Muscle of arm (tissue), 14 donors: ENCODE measurements at places on chromosomes 2 and 18.

DNA sequence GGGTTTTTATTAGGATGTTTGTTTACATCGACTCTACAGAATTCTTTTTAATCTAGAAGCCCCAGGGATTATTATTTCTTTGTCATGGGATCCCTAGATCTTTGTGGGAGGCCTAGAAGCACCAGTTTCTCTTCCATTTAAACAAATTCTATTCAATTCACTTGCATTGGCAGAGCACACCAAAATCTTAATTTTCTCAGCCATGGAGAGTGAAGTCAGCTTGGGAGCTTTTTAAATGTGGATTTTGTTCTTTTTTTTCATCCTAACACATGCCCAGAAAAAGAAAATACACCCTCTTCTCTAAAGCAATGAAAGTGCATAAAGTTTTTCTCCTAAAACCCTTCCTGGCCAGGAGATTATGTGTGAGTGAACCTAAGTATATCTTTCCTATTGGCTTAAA is 38.5 kb downstream of the CDCA7 start:
- DNase-seq, result no peak

- no peak for DNase-seq
Observed at GRCh38 chr2:217684431-217685254, 318.2 kb downstream of the TNS1 start.

GRCh38 chr2:165953306-165953654 is 296 bp downstream of the TTC21B start:
- no peak for DNase-seq

GRCh38 chr18:62009521-62009920 is 116.7 kb upstream of the RNF152 start:
- DNase-seq, result no peak

DNA sequence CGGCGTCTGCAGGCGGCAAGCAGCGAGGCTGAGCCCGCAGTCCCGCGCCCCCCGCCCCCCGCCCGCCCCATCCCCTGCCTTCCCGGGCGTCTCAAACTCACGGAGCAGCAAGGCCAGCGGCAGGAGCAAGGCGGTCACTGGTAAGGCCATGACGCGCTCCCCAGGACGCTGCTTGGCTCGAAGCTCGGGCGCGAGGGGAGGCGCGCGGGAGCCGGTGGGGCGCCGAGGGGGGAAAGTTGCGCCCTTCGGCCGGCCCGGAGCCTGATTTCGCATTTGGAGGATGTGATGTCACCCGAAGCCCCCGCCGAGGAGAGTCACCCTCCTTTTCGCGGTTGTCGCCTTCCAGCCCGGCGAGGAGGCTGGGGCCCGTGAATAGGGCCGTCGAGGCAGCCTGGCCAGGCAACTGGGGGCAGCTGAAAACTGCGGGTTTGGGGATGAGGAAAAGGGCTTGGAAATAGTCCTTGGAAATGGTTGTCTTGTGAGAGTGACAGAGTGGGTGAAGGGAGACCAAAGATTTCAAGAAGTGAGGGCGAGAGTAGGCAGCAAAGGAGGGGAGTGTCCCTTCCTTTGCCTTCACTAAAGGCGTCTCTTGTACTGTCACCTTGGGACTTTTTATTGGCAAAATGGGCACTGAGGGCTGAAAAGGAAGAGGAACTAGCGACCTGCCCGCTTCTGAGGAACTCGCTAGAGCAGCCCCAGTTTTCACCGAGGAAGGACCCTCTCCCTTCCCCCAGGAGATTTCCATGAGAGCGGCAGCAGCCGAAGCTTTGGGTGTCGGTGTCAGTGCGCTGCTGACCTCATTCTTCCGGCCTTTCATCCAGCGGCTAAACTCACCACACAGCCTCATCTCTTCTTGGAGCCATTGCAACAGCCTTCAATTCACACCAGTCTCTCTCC is at the start of gene CD8A:
Gene CD8A (minus strand): TSS at position 238 of the 897 bp plus-strand sequence. CDS start 88 bp downstream, at position 150.
- DNase-seq, result no peak

- DNase-seq, result no peak
Observed at GRCh38 chr2:165443511-165443910, 26.0 kb upstream of the CSRNP3 start.

DNA sequence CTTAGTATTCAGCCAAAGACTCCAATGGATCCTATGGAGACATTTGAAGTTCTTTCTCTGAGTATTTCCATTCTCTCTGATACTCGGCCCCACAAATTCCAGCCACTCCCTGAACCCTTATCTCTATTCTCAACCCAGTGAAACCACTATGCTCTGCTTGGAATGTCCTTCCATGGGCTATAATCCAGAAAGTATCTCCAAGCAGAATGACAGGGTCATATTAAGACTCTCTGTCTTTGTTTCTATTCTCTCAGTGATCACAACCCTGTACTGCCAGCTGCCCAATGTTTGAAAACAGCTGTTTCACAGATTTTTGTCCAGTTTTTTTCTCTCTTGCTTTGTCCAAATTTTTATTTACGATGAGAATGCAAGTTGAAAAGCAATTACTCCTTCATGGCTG is 21.9 kb downstream of the CHMP3 start:
- DNase-seq, result no peak

DNA sequence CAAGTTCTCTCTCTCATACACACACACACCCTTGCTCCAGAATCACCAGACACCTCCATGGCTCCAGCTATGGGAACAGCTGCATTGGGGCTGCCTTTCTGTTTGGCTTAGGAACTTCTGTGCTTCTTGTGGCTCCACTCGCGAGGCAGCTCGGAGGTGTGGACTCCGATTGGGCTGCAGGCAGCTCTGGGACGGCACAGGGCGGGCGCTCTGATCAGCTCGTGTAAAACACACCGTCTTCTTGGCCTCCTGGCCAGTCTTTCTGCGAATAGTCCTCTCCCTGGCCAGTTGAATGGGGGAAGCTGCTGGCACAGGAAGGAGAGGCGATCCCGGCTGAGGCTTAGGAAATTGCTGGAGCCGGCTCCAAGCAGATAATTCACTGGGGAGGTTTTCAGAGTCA is 22.4 kb downstream of the FOSL2 start:
- no peak for DNase-seq

DNA sequence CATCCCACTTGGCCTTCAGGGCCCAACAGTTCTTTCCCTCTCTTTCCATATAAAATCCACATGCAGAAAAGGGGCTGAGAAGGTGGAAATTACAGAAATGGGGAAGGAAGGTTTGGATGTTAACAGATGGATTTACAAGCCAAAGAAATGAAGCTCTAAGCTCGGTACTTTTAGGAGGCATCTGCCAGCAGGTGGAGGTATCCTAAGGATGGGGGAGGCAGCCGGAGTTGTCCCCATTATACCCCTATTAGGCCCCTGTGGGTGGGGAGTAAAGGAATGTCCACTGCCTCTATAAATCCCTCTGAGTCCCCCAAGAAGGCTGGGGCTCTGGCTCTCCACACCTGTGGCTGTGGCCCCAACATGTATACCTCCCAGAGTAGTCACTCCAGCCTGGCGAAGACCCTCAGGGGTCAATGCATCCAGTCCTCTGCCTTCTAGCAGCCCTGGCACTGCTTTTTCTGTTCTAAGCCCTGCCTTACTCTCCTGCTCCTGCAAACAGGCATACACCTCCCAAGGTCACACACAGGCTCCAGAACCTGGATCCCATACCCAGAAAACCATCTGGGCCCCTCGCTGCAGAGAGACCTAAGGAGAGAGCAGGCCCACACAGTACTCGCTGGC is 1.2 kb downstream of the FBXO41 start:
- no peak for DNase-seq
